ENCODE measurements at places on chromosomes 11 and 22.

DNA sequence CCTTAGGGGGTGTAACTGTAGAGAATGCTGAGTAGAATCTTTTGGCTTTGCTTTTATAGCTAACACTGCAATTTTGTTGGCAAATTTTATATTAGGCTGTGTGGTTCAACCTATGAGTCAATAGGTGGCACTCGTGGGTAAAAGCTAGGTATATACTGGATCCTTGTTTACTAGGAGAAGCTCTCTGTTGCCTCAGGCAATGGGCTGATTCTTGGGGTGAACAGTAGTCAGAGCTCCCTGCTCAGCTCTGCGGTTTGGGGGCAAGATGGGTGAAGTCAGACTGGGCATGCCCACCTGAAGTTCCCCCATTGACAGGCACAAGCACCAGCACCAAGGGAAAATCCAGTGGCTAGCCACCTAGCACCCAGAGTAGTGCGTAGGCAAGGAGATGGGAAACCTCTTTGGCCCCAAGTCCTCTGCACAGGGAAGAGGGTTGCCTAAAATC is 238.7 kb downstream of the FAM181B start:
- no peak for DNase-seq

- DNase-seq, result no peak
These were observed 59.9 kb upstream of the RRAS2 start for GRCh38 chr11:14418801-14419417.

DNA sequence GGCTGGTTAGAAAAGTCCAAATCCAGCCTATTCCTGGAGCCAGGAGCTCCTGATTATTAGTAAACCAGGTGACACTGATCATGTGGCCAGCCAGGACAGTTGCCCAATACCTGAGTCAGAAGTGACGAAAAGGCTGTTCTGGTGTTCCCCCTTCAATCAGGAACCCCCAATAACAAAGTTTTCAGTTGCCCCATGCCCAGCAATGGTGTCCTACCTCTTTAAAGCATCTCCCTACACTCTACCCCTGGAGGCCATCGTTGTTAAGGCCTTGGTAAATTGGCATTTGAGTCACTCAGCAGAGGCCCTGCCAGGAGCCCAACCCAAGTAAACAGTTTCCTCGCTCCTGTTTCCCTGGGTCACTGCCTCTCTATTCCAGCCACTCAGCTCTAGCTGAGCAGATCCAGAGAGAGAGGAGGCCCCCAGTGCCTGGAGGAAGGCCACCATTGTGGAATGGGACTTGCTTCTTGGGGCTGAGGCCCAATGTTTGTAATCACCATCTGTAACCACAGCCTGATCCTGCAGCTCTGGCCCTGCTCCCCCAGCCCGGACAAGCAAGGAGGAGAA is 25.0 kb downstream of the ARHGAP1 start:
- no peak for DNase-seq

DNA sequence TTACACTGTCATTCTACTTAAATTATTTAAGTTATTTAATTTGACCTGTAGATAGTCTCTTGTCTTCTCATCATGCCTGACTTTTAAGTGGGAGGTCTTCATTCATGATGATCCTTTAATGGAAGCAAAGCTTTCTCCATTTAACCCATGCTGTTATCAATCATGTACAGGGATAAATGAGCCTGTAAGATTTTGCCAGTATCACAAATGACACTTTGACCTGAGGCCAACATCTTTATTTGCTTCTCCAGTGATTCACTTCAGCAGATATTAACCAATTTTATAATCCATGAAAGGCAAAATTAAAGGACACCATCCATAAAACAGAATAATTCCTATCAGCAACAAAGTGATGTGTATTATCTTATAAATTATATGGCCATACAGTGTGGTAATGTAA is 7.7 kb downstream of the CCDC73 start:
- no peak for DNase-seq

- DNase-seq, result no peak
These were observed 13.4 kb downstream of the OR51B4 start for GRCh38 chr11:5288108-5288905.

- DNase-seq, result no peak
These were observed 8.6 kb upstream of the PITPNB start for GRCh38 chr22:27927608-27928007.

GRCh38 chr11:67083786-67084366 is 27.2 kb downstream of the RHOD start:
- DNase-seq, result no peak

- DNase-seq, result no peak
These were observed 3.3 kb downstream of the ADORA2A start for GRCh38 chr22:24430431-24431308.

- DNase-seq, result no peak
These were observed 68.3 kb downstream of the PACSIN2 start for GRCh38 chr22:42946546-42947198.

- no peak for DNase-seq
These were observed 32.8 kb downstream of the CADM1 start for GRCh38 chr11:115471367-115471766.

GRCh38 chr11:30131535-30131934 is 99.3 kb upstream of the FSHB start:
- DNase-seq, result no peak

- no peak for DNase-seq
These were observed 93.9 kb upstream of the MTMR2 start for GRCh38 chr11:96017856-96018255.

GRCh38 chr11:34344410-34344767 is 13.4 kb downstream of the ABTB2 start:
- DNase-seq, result no peak

DNA sequence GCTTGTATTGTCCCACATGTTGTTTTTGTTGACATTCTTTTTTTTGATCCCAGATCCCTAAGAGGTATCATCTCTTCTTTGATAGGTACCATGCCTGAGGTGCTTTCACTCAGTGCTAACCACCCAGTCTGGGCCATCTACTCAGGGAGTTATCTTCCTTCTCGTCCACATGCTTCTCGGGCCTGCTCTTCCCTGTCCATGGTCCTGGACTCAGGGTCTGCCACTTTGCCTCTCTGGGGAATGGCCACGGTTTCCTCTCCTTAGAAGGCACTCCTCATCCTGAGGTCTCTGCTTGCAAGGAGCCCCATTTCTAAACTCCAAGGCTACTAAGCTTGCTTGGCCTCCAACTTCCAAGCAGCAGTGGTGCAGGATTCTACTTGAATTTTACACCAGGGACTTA is 227.0 kb upstream of the NCAM1 start:
- no peak for DNase-seq

GRCh38 chr11:4644233-4644632 is 451 bp downstream of the OR51E1 start:
- no peak for DNase-seq

DNA sequence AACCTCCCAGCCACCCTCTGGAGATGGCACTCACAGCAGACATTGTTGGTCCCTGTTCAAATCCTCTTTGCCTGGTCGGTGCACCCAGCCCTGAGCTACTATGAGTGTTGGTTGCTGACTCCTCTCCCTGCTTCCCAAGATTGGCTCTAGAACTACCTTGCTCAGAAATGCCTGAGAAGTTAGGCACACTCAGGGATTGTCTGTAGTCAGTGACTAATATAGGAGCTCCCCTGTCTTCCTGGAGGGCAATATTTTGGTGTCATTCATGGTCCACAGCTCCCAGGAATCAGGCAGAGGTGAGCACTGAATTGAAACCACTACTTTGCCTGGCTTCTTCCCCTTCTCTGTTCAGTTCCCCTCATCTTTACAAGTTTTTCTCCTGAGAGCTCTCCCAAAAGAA is 325.9 kb downstream of the MIAT start:
- no peak for DNase-seq

DNA sequence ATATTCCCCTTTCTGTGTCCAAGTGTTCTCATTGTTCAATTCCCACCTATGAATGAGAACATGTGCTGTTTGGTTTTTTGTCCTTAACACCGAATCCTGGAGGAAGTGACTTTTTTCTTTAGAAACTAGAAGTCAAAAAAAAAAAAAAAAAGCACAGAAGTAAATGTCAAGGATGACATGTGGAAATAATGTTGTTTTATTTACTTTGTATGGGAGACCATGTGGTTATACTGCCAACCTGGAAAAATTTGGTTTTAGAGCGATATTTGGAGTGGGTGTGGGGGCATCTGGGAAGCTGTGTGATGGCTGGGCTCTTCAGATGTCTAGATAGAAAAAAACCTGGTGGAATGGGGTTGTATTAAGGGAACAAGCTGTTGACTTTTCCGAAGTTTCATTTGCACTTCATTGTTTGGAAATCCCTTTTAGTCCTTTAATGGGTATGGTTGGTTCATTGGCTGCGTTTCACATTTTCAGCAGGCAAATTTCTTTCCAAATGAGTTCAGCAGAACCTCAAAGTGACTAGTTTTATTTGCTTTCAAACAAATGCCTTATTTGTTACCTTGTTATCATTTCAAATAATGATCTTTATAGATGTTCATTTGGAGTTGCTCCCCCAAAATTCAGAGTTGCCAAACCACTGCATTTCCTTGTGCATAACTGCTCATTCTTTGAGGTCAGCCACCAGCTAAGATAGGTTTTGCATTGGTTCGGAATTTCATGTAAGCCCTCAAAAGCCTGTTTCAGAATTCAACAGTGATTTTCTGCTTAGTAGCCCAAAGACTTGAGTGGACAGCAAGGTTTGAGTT is 508.2 kb downstream of the METTL15 start:
- no peak for DNase-seq

DNA sequence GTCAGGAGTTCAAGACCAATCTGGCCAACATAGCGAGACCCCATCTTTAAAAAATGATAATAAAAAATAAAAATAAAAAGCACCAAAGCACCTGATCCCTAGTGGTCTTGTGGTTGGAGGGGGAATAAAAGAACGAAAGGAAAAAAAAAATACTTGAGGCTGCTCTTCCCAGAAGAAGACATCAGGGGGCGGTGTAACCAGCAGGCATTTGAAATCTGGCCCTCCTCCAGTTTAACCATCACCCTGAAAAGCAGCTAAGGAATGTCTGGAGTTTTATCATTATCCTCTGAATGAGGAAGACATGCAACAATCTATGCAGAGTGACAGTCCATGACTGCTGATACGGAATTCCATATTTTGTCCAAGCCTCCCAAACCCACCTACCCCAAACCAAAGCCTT is 5.6 kb upstream of the KCTD17 start:
- DNase-seq, result no peak

DNA sequence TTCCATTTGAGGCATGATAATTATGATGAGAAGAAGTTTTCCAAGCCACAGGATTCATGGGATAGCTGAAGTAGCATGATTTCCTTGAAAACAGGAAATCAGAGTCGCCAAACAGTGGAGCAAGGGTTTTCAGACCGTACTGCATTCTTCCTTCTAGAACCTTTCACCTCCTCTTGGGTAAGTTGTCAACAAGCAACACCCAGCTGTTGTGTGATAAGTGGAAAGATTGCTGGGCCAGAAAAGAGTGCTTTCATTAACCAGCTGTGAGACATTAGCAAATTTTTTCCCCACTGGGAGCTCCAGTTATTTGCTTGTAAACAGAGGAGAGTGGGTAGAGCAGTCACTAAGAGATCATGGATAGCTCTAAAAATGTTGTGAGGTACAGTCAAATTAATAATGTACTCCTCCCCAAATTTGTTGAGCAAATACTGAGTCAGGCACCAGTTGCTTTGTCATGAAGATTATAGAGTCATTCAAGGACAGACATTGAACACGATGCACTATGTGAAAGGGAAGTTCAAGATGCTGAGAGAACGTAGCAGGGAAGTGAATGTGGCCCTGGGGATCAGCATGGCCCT is 11.7 kb upstream of the MPEG1 start:
- DNase-seq, result no peak

GRCh38 chr11:898540-899190 is 11.9 kb downstream of the CHID1 start:
- DNase-seq, result no peak

DNA sequence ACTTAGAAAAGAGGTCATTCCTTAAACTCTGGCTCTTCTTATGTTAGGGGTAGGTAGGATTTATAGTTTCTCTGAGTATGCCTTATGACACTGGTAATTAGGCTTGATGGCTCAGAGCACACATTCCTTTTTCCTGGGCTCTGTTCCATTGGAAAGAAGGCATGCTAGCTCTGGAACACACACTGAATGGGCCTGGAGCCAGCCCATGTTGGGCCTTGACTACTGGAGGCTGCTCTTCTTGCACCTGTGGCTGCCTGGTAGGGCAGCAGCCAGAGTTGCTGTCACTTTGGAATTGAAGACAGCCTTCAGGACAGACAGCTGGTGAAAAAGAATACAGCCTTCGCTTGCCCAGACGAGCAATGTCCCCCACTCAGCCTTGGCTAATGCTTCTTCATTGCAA is 18.2 kb downstream of the MCAM start:
- no peak for DNase-seq

- DNase-seq, result peak; percentile 83
These were observed 40.8 kb downstream of the IGLL1 start for GRCh38 chr22:23539135-23539838.

GRCh38 chr11:107996006-107996776 is 12.5 kb upstream of the CUL5 start:
- no peak for DNase-seq

GRCh38 chr11:9397746-9398680 is 13.6 kb downstream of the IPO7 start:
- DNase-seq, result no peak

- DNase-seq, result no peak
These were observed 59.5 kb downstream of the SCN3B start for GRCh38 chr11:123594921-123595320.

GRCh38 chr22:30324014-30324730 is 2.6 kb downstream of the TBC1D10A start:
- no peak for DNase-seq

DNA sequence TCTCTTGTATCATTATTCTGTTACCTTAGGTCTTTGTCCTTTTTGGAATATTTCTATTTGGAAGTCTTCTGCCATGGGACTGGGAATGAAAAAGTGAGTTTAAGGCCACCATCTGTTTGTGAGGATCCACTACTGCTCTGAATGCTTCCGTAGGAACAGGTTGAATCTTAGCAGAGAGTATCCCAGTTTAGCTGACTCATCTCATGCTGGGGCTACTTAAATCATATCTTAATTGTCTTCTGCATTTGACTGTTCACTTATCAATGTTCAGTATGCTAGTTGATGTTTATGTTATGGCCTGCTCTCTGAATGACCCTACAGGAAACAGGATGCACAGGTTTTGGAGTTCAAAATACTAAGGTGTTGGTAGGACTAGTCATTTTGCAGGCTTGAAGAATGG is 1.4 kb upstream of the OR52I2 start:
- no peak for DNase-seq

DNA sequence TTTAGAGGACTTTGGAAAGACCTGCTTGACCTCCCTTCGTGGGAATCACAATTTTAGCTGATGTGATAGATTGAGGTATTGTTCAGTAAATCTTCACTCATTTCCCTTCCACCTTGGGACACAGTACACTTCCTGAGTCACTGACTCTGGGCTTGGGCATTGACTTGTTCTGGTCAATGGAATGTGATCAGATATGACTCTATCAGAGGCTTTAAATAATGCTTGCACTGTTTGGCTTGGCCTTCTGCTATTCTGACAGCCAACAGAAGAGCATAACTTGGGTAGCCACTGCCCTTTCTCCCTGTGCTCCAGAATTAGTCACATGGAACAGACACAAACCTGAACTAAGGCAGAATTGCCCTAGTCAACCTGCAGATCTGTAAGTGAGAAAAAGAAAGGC is 12.5 kb downstream of the PRR5L start:
- no peak for DNase-seq

All from stimulated activated CD4-positive, alpha-beta T cell treated with anti-CD3 and anti-CD28 coated beads, Interleukin-1b, Interleukin-23, amount 100 ng/mL, for 48 hours (primary cell).